Spleen (tissue), 13 donors: ENCODE measurements at places on chromosomes 12 and 14.
A peak's percentile ranks its signal among the peaks of the same experiment; 100 is the strongest.

- no peak for DNase-seq
Measured at GRCh38 chr14:52008136-52008535, 18.8 kb downstream of the RTRAF start.

DNA sequence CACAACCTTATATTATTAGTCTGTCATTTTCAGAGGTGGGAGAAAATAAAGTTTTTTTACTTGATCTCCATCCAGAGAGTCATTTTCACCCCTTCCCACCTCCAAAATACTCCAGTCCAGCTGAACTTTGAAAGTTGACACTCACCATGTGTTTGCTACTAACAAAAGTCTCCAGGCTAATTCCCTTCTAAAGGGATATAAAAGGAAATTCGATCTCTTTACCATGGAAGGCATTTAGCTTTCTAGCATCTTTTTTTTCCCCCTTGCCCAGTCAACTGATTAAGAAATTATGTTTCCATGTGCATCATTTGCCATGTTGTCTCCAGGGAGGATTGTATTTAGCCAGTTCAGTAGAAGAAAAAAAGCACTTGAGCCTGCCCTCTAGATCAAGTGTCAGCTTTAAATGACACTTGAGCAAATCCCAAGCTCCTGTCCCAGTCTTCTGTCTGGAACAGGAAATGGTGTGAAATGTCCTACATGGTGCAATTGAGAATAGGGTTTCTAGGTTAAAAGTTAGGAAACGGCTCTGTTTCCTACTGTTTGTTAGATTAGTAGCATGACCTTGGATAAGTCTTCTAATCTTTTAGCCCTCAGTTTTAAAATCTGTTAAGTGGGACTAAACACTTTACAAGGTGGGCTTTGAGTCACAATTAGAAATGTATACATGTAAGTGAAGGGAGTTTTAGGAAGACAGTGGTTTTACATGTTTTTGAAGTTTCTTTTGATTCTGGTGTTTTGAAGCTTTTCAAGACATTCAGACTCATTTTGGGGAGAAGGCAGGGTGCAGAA lies 67.2 kb downstream of the GNS start:
- DNase-seq = no peak

DNA sequence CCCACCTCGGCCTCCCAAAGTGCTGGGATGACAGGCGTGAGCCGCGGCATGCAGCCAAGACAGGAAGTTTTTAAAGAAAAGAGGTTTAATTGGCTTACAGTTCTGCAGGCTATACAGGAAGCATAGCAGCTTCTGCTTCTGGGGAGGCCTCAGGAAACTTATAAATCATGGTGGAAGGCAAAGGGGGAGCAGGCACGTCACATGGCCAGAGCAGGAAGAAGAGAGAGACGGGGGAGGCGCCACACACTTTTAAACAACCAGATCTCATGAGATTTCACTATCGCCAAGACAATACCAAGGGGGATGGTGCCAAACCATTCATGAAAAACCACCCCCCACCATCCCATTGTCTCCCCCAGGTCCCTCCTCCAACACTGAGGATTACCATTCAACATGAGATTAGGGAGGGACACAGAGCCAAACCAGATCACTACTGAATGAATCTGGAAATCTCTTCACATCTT lies 14.1 kb downstream of the CCDC63 start:
- DNase-seq = no peak

- no peak for DNase-seq
Measured at GRCh38 chr12:28937196-28937595, 211.9 kb upstream of the FAR2 start.

- no peak for DNase-seq
Measured at GRCh38 chr12:124040291-124040690, 67.3 kb downstream of the ZNF664 start.

GRCh38 chr12:9797722-9798619 lies 29.3 kb upstream of the KLRF1 start:
- peak; percentile 61 for DNase-seq

DNA sequence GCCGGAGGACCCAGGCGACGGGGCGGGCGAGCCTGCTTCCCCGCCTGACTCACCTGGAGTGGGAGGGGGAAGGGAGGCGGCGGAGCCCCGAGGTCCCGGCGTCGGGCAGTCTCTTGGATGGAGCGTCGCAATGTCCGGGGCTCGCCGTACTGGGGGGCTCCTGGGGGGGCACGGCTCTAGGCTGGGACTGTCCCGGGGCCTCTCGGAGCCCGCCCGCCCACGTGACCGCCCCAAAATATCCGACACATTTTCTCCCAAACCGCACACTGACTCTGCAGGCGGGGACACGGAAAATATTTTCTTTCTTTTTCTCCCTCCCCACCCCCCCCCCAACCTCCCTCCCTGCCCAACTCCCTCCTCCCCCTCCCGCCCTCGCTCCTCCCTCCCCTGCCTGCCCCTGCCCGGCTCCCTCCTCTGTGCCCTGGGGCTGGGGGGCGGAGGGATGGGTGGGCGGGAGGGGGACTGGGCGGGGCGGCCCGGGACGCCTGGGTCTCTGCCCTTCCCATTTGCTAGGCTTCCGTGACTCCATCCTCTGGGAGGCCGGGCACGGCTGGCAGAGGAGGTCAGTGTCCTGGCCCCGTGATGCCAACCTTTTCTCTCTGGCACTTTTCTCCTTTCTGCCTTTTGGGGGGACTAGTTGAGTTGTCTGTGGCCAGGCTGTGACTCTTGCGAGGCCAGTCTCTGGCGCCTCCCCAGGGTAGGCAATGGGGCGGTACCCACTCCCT lies at the start of gene RARG:
RARG (minus strand) TSS at position 289 of the 725 bp plus-strand sequence. CDS start 4,664 bp downstream, outside the sequence.
- peak; percentile 86 for DNase-seq

GRCh38 chr12:91111366-91112325 lies at the start of gene LUM:
LUM (minus strand) TSS chr12:91111494; CDS start chr12:91108979, 2,515 bp downstream.
- no peak for DNase-seq

DNA sequence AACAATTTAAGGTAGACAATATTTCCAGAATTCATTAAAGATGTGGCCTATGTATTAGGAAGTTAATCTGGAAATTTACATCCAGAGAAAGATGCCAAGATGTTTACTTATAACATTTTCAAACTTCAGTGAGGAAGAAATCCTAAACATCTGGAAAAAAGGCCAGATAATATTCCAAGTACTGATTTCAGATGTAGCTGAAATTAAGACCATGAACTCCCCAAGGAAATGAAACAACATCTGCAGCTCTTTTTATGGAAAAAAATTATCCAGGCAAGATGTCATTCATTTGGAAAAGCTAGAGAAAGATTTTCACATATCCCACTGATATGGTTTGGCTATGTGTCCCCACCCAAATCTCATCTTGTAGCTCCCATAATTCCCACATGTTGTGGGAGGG lies 35.0 kb downstream of the GNG2 start:
- no peak for DNase-seq

DNA sequence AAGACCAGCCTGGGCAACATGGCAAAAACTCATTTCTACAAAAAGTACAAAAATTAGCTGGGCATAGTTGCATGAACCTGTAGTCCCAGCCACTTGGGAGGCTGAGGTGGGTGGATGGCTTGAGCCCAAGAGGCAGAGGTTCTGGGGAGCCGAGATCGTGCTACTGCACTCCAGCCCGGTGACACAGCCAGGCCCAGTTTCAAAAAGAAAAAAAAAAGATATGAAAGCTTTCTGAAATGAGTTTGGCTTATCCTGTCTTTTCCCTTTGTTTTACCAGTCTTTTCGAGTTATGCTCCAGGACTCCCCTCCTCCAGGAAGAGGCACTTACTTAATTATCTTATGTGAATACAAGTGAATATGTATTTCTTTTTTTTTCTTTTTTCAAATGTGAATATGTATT lies 3.2 kb downstream of the BBOF1 start:
- DNase-seq = no peak

GRCh38 chr14:44576356-44576755 lies 69.3 kb upstream of the FSCB start:
- no peak for DNase-seq

DNA sequence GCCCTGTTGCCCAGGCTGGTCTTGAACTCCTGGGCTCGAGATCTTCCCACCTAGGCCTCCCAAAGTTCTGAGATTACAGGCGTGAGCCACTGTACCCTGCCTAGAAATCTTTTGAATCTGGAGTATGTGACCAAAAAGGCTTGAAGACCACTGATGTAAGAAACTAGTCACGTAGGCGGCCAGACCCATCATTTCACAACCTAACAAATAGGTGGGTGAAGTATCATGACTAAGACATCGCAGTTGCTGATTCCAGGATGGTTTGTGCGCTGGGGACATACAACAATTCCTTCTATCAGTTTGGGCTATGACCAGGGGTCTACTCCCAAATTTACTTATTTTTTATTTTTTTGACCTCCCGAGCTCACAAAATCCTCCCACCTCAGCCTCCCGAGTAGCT lies 11.8 kb upstream of the CDK2AP1 start:
- DNase-seq = no peak

DNA sequence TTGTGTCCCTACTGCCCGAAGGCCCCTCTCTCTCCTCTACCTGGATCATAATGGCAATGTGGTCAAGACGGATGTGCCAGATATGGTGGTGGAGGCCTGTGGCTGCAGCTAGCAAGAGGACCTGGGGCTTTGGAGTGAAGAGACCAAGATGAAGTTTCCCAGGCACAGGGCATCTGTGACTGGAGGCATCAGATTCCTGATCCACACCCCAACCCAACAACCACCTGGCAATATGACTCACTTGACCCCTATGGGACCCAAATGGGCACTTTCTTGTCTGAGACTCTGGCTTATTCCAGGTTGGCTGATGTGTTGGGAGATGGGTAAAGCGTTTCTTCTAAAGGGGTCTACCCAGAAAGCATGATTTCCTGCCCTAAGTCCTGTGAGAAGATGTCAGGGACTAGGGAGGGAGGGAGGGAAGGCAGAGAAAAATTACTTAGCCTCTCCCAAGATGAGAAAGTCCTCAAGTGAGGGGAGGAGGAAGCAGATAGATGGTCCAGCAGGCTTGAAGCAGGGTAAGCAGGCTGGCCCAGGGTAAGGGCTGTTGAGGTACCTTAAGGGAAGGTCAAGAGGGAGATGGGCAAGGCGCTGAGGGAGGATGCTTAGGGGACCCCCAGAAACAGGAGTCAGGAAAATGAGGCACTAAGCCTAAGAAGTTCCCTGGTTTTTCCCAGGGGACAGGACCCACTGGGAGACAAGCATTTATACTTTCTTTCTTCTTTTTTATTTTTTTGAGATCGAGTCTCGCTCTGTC lies 1.8 kb downstream of the INHBE start:
- peak; percentile 53 for DNase-seq

DNA sequence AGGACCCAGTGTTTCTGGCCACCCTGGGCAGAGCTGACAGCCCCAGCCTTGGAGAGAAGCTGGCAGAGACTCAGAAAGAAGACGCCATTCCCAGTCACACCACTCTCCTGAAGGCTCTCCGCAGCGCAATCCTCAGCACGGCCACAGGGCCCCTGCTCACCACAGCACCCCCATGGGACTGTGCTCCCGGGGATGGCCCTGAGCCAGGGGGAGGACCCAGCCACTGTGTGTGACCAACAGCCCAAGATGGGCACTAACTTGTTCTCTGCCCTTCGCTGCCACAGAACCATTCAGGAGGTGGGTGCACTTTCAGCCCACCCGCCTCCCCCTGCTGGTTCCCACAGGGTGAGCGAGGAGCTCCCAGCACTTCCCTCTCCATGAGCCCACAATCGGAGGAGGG lies 57.1 kb downstream of the CCNK start:
- DNase-seq = no peak

- DNase-seq = no peak
Measured at GRCh38 chr14:66174453-66174891, 311.7 kb upstream of the CCDC196 start.

- DNase-seq = no peak
Measured at GRCh38 chr14:51370758-51371386, 130.8 kb downstream of the TMX1 start.

GRCh38 chr14:58637040-58637390 lies 747 bp upstream of the DACT1 start:
- DNase-seq = no peak

DNA sequence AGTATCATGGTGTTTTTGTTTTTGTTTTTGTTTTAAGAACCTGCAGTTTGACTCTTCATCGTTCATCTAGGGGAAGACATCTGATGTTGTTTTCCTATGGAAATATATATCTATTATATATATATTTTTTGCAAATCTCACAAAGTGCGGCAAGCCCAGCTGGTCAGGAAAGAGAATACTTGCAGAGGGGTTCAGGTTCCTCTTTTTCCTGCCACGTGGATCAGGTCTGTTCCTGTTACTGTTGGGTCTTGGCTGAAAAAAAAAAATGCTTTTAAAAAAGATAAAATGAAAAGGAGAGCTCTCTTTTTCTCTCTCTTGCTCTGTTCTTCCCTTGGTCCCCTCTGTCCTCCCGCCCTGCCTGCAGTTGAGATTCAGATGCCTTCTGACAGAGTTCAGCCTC lies 179.4 kb upstream of the BCL2L14 start:
- DNase-seq = no peak

GRCh38 chr12:26572137-26572536 lies 260.9 kb downstream of the ITPR2 start:
- no peak for DNase-seq
